K562 (cell line): ENCODE measurements at places on chromosomes 13 and 19. TPM values are rescaled to one million over a fixed set of nuclear protein-coding genes. Genes with fewer than 3 reads are reported as not detected.

GRCh38 chr13:109816112-109816807 is 29.9 kb upstream of the IRS2 start:
- H3K4me3 ChIP-seq = no peak overlapping the region
- no peaks in the 10 kb centered on the region for H3K4me1 ChIP-seq
- no peak for DNase-seq
- no peak overlapping the region for H3K27ac ChIP-seq

GRCh38 chr19:49165865-49166301 is 8.3 kb downstream of the TRPM4 start:
- H3K27me3 ChIP-seq = no peaks in the 10 kb centered on the region
- DNase-seq = peak; percentile 18
- no peak overlapping the region for H3K27ac ChIP-seq
- H3K4me3 ChIP-seq = no peak overlapping the region
- H3K4me1 ChIP-seq = peaks cover 25% of the 10 kb centered on the region

- H3K4me1 ChIP-seq = no peaks in the 10 kb centered on the region
- H3K36me3 ChIP-seq = no peaks in the 10 kb centered on the region
- no peak overlapping the region for H3K4me3 ChIP-seq
- no peak overlapping the region for H3K27ac ChIP-seq
- H3K27me3 ChIP-seq = no peaks in the 10 kb centered on the region
- DNase-seq = no peak
Measured at GRCh38 chr13:73421310-73421912, 362.6 kb downstream of the KLF5 start.

Gene GRIN3B
- 0.51 TPM in 1 of 2 replicates, not detected in the other for total RNA-seq

Gene CEACAM7
- total RNA-seq = 0.09 TPM in 1 of 2 replicates, not detected in the other

Gene EXOC3L2
- total RNA-seq = 15.5 and 19.0 TPM in 2 replicates

- H3K27me3 ChIP-seq = no peaks in the 10 kb centered on the region; the same call in 2 of the 3 replicates
- no peak overlapping the region for H3K4me3 ChIP-seq
- no peak overlapping the region for H3K27ac ChIP-seq
- no peaks in the 10 kb centered on the region for H3K36me3 ChIP-seq
- DNase-seq = no peak
- peaks cover 6% of the 10 kb centered on the region; the same call in 2 of the 3 replicates for H3K4me1 ChIP-seq
Measured at GRCh38 chr13:29383476-29383875, 212.0 kb downstream of the SLC7A1 start.

DNA sequence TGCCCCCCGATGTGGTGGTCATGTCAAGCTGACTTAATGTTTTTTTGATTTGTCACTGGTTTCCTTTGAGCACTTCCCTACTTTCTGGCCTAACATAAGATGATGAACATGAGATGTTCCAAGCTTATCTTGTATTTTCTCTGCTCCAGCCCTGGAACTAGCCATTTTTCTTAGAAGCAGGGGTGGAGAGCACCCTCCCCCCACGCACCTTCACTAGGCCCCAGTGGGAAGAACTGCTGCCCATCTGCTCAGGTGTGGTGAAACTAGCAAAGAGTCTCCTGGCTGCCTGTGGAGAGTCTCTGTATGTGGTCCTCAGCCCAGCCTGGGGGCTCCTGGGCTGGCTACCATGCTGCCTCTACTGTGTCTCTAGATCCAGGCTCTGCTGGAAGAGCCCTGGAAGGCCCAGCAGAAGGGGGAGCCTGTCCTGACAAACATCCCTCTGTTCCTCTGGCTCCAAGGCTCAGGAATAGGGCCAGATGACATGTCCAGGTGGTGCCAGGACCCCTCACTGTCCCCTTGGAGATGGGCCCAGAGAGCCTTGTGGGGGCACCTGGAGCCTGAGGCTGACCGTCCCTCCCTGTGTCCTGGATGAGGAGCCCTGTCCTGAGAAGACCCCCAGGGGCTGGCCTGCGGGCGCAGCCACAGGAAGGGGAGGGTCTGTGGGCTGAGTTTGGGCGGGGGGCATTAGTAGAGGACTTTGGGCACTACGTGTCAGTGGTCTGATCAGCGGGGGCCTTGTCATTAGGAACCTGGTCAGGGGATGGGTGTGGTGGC is 4.8 kb upstream of the ZNF14 start:
- peaks cover 28% of the 10 kb centered on the region for H3K27me3 ChIP-seq
- peaks cover 7% of the 10 kb centered on the region for H3K4me1 ChIP-seq
- no peak overlapping the region for H3K27ac ChIP-seq
- H3K4me3 ChIP-seq = no peak overlapping the region
- no peaks in the 10 kb centered on the region for H3K36me3 ChIP-seq

Gene MEX3D
- total RNA-seq = 34.0 and 35.9 TPM in 2 replicates

Gene CCNA1
- not detected in 2 replicates for total RNA-seq

GRCh38 chr13:93304868-93305613 is 78.4 kb downstream of the GPC6 start:
- no peaks in the 10 kb centered on the region for H3K4me1 ChIP-seq
- no peak overlapping the region for H3K4me3 ChIP-seq
- no peak overlapping the region for H3K27ac ChIP-seq
- no peaks in the 10 kb centered on the region for H3K36me3 ChIP-seq
- no peak for DNase-seq
- peaks cover 2% of the 10 kb centered on the region; the same call in 1 of the 3 replicates for H3K27me3 ChIP-seq

DNA sequence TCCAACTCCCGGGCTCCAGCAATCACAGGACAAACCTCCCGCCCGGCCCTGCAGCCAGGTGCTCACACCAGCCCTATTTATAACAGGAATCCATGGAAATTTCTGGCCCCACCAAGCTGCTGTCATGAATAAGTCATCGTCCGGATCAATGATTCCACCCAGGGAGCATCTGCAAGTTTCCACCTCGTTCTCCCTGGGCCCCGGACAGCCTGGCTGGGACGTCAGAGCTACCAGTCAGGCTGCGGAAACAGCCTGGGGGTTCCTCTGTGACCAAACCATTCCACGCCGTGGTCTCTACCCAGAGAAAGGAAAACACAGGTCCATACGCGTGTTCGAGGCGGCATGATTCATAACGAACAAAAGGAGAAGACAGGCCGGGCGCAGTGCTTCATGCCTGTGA is 20.7 kb upstream of the PTBP1 start:
- DNase-seq = no peak
- H3K4me3 ChIP-seq = no peak overlapping the region
- H3K36me3 ChIP-seq = no peaks in the 10 kb centered on the region
- H3K4me1 ChIP-seq = no peaks in the 10 kb centered on the region
- no peak overlapping the region for H3K27ac ChIP-seq

DNA sequence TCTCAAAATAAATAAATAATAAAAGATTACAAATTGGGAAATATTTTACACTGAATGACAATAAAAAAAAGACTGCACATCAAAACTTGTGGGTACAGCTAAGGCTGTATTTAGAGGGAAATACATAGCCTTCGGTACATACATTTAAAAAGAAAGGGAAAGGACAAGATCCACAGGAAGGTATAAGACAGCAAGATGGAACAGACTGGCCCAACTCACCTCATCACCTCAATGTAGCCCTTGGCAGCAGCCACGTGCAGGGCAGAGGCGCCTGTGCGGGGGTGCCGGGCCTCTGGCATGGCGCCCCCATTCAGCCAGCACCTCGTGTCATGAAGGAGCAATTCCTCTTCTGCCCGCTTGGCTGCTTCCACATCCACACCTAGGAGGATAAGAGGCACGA is 14.2 kb downstream of the PPP1R12C start:
- H3K4me1 ChIP-seq = peaks cover 2% of the 10 kb centered on the region; the same call in 1 of the 3 replicates
- H3K36me3 ChIP-seq = peaks cover 65% of the 10 kb centered on the region
- no peaks in the 10 kb centered on the region for H3K27me3 ChIP-seq

DNA sequence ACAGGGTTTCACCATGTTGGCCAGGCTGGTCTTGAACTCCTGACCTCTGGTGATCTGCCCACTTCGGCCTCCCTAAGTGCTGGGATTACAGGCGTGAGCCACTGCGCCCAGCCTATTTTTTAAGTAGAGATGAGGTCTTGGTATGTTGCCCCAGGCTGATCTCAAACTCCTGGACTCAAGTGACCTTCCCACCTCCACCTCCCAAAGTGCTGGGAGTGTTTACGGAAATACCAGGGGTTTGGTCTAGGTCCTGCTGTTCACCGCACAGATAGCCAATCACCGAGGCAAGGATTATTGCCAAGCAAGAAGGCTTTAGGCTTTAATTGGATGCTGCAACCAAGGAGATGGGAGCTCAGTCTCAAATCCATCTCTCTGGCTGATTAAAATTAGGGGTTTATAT is 11.6 kb downstream of the CLEC4G start:
- no peaks in the 10 kb centered on the region for H3K36me3 ChIP-seq
- DNase-seq = no peak
- H3K27me3 ChIP-seq = peaks cover 40% of the 10 kb centered on the region
- H3K4me1 ChIP-seq = no peaks in the 10 kb centered on the region

Gene ARL11
- total RNA-seq = 0.45 and 0.84 TPM in 2 replicates

- H3K36me3 ChIP-seq = peaks cover 8% of the 10 kb centered on the region; the same call in 1 of the 3 replicates
- H3K27ac ChIP-seq = no peak overlapping the region
- DNase-seq = no peak
Measured at GRCh38 chr13:95087746-95088305, 213.4 kb downstream of the ABCC4 start.

Gene PGLYRP2
- total RNA-seq = not detected in 2 replicates

GRCh38 chr19:38202504-38202903 is 21.5 kb downstream of the DPF1 start:
- peaks cover 2% of the 10 kb centered on the region; the same call in 1 of the 3 replicates for H3K27me3 ChIP-seq
- no peaks in the 10 kb centered on the region for H3K36me3 ChIP-seq
- DNase-seq = no peak
- peaks cover 43% of the 10 kb centered on the region for H3K4me1 ChIP-seq
- no peak overlapping the region for H3K4me3 ChIP-seq

GRCh38 chr13:42492372-42492920 is 81.5 kb upstream of the TNFSF11 start:
- no peaks in the 10 kb centered on the region; the same call in 2 of the 3 replicates for H3K4me1 ChIP-seq
- no peak for DNase-seq
- no peak overlapping the region for H3K4me3 ChIP-seq
- H3K27me3 ChIP-seq = no peaks in the 10 kb centered on the region
- H3K36me3 ChIP-seq = no peaks in the 10 kb centered on the region
- no peak overlapping the region for H3K27ac ChIP-seq

Gene TMEM255B
- total RNA-seq = 0.72 and 0.75 TPM in 2 replicates

DNA sequence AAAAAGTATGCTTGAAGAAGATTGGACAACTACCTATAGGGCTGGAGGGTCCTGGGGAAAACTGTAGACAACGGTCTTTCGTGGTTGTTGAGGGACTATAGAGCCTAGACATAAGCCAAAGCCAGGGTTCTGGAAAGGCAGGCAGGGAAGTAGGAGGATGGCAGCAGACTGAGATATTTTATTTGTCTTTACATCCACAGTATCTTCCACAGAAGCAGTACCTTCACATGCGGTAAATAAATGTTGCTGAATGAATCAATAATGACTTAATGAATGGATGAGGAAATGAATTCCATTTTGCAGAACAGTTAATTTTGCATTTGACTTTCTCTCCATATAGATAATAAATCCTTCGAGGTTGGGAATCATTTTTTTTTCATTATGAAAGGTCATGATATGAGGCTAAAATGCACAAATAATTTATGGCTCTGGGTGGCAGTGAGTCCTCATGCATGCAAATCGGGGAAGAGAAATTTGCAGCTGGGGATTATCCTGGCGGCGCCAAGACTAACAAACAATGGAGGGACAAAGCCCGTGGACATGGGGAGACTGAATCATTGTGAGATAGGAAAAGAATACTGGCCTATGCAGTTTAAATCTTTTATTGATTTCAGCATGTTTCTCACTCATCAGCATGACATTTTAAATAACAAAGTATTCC is 102.0 kb downstream of the ERCC5 start:
- H3K4me1 ChIP-seq = no peaks in the 10 kb centered on the region
- no peak overlapping the region for H3K27ac ChIP-seq
- no peak overlapping the region for H3K4me3 ChIP-seq
- no peaks in the 10 kb centered on the region for H3K27me3 ChIP-seq
- no peak for DNase-seq
- no peaks in the 10 kb centered on the region for H3K36me3 ChIP-seq

DNA sequence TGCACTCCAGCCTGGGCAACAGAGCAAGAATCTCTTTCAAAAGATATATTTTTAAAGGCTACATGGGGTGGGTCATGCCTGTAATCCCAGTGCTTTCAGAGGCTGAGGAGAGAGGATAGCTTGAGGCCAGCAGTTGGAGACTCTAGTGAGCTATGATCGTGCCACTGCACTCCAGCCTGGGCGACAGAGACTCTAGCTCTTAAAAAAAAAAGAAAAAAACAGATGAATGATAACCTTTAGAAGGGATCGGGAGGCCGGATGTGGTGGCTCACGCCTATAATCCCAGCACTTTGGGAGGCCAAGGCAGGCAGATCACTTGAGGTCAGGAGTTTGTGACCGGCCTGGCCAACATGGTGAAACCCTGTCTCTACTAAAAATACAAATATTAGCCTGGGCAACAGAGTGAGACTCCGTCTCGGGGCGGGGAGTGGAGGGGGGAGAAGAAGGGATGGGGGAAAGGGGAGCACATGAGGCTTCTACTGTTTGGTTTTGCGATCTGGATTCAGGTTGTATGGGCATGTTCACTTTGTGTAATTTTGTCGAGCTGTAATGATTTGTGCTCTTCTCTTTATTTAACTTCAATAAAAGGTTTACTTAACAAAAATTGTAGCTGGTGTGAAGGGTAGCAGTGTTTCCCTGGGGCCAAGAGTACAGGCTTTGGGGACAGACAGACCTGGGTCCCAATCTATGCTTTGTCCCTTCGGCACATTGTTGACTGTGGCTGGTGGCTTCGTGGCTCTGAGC is 1.1 kb upstream of the PSMC4 start:
- H3K27ac ChIP-seq = peak overlapping the region; percentile 87
- no peaks in the 10 kb centered on the region for H3K27me3 ChIP-seq
- H3K36me3 ChIP-seq = peaks cover 29% of the 10 kb centered on the region
- peaks cover 23% of the 10 kb centered on the region for H3K4me1 ChIP-seq
- peak overlapping the region; percentile 84 for H3K4me3 ChIP-seq

DNA sequence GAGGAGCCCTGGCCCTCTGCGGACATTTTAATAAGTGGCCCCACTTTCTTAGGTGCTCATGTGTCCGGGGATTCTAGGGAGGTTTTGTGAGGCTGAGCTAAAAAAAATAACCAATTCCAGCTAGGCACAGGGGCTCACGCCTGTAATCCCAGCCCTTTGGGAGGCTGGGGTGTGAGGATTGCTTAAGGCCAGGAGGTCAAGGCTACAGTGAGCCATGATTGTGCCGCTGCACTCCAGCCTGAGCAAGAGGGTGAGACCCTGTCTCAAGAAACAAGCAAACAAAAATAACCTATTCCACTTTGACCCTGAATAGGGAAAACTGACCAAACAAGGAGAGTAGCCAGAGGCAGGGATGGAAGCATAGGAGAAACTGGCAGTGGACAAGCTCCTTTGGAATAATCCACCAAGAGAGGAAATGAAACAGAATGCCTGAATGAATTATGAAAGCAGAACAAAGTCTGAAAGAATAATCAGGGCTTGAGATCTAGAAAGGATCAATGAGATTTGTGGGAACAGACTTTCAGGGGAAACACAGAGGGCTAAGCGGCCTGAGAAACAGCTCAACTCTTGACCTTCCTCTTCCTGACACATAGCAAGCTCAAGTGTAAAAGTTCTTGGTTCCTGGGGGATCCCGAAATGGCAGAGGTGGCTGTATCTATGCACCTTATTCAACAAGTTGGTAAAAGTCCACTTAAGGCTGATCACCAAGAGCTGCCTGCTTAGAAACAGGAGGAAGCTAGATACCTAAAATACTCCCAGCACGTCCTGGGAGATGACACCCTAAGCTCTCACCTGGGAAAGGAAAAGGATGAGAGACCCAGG is 30.1 kb upstream of the FFAR2 start:
- DNase-seq = no peak
- peaks cover 47% of the 10 kb centered on the region for H3K27me3 ChIP-seq
- no peaks in the 10 kb centered on the region for H3K4me1 ChIP-seq
- H3K27ac ChIP-seq = no peak overlapping the region
- H3K4me3 ChIP-seq = no peak overlapping the region
